IPS-NIHi11 (cell line): ENCODE measurements at places on chromosomes 3 and 15.

- DNase-seq: no peak
Observed at GRCh38 chr15:29785136-29785535, 37.1 kb downstream of the TJP1 start.

- DNase-seq: peak; percentile 60
Observed at GRCh38 chr3:184241447-184242296, 7.1 kb downstream of the ALG3 start.

DNA sequence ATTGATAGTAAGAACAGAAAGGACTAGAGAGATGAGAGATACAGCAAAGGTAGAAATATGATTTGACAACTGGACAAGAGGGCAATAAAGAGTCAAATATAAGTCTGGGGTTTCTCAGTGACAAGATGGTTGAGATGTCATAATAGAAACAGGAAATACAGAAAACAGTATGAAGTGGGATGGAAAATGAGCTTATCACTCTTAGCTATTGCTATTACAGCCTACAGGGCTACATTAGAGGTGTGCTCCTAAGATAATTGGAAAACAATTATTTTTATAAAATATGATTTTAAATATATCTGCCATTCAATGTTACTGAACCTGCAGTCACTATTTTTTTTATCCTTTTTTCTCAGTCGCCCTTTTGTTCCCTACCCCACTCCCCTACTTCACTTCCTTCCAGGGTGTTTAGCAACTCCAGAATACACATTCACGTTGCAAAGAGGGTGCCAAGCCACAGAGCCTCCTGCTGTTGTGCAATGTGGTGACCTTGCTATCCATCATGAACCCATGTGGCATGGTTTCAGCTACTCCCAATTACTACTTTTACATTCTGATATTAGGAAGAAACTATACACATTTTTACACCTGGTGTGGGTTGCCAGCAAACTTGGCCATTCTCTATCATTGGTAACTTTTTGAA is 6.0 kb downstream of the NRG4 start:
- no peak for DNase-seq

DNA sequence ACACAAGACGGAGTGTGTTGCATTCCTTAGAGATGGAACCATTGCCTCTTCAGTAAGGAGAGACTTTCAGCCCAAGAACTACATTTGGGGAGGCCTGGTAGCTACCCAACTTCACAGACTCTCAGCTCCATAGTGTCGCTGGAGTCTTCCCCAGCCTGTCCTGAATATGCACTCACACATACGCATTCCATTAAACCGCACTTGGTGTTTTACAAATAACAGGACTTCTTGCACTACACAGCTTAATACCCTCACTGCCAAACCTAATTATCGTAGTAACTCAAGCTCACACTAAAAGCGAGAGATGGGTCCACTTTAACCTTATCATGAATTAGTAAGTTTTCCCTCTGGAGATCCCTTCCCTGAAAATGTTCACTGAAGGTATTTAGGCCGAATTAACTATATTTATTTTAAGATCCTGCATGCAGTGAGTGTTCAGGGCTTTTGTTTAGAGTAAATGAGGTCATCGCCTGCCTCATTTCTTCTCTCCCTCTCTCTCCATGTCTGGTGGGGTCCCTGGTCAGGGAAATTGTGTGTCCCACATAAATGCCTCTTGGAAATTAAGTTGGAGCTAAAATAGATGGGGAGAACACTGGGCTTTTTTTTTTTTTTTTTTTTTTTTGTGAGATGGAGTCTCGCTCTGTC is 171.9 kb downstream of the FAM43A start:
- no peak for DNase-seq

DNA sequence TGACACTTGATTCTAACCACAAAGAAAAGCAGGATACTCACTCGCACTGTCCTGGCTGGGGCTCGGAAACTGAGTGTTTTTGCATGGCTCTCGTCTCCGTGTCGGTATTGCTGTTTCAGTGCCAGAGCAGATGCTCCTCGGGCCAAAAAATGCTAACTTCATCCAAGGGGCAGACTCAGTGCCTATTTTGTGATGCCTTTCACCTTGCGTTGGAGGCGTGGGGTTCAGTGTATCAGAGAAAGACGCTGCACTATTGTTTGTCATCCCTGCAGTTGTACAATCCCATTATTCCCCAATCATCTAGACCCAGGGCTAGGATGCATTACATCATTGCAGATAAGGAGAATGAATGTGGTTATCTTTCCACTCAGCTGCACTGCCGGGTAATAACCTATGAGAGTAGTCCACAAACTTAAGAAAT is 1.4 kb downstream of the CACNA2D3 start:
- DNase-seq: no peak

- no peak for DNase-seq
Observed at GRCh38 chr15:95580121-95580520, 750.4 kb upstream of the NR2F2 start.

GRCh38 chr3:4043867-4044575 is 244.8 kb downstream of the LRRN1 start:
- no peak for DNase-seq
